ENCODE measurements at places on chromosomes 1 and 21.

DNA sequence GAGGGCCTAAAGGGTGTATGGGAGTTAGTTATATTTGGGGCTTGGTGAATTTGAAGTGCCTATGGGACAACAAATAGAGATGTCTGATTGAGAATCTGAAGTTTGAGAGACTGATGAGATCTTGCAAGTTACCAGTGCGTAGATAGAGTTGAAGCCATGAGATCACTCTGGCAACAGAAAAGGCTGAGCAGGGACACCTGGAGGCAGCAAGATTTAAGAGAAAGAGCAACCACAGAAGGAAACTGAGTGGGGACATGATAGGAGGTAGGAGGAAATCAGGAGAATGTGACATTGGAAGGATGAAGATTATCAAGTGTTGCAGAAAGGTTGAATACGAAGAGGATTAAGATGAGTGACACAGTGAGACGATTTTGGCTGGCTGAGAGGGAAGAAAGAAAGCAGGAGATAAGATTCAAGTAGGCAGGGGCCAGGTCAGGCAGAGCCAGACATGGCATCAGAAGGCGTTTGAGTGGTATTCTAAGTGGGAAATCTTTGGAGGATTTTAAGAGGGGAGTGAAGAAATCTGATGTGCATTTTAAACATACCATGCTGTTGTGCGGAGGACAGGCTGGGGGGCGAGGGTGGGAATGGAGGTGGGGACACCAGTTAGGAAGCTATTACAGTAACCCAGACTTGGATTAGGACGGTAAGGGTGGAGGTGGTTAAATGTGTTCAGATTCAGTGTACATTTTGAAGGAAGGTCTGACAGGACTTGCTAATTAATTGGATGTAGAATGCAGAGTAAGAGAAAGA, 3.0 kb upstream of the MPL start:
- DNase-seq = no peak

DNA sequence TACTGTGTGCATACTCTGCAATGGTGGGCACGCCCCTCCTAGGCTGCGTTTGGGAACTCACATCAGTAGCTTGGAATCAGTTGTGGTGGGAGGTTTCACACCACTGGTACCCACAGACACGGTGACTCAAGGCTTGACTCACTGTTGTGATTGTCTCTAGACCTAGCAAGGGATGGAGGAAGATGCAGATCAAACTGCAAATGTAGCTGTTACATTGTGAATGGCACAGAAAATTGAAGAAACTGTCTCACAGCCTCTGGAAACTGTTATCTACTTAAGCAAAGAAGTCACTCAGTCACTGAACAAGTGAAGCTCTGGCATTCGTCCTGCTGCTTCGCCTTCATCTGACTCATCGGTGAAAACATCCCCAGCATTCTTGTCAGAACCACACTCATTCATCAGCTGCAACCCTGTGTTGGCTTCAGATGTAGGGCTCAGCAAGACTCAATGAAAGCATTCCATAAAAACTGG, 59.5 kb downstream of the POFUT2 start:
- peak; percentile 96 for DNase-seq

DNA sequence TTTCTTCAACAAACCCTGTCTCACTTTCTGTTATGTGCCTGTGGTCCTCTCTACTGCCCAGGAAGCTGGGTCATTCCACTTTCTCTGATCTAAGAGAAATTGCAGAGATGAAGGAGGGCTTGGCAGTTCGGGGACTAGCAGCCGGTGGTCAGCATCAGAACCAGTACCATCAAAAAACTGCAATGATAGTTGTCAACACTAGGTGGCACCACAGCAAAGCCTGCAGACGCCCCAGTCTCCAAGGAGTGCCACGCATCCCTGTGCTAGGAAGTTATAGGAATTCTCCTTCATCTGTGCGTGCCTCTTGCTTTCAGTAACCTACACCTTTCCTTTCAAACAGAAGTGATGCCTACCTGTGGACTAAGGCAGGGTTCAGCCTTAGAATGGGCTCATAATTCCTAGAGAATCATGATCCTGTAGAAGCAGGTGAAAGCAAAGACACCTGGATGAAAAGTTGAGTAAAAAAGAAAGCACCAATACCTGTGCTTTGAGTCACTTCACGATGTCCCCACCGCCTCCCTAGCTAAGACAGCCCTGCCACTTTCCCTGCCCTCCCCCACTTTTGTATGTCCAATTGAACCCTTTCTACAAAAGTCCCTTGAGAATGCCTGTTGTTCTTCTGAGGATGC, 129.2 kb downstream of the ADAMTS1 start:
- peak; percentile 34 for DNase-seq

GRCh38 chr1:192595299-192595698, 19.7 kb downstream of the RGS1 start:
- no peak for DNase-seq

DNA sequence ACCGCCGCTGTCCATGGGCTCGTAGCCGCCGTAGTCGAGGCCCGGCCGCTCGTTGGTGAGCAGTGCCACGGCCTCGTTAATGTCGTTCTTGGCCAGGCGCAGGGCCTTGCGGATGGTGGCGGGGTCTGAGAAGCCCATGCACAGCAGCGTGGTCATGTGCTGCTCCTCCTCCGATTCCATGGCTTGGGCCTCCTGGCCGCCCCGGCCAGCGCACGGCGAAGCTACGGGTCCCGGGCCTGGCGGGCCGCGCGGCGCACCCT, 300 bp downstream of the USP24 start:
- DNase-seq = peak; percentile 19

- no peak for DNase-seq
Observed at GRCh38 chr1:160134791-160135572, 16.4 kb upstream of the ATP1A4 start.

DNA sequence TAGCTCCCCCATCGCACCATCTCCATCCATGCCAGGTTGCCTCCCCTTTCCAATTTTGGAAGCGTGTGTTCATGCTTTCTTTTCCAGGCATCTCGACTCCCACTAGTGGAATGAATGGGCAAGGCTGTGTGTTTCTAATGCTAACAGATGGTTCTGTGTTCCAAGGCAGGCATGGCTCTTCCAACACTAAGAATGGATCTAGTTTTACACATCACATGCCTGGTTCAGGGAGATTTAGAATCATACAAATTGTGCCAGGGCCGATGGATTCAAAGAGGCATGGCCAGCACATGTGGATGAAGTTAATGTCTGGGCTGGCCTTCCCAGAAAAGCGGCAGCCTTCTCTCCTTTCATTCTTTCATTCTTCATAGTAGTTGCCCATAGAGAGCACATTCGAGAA, 438.7 kb downstream of the PRDM2 start:
- no peak for DNase-seq

DNA sequence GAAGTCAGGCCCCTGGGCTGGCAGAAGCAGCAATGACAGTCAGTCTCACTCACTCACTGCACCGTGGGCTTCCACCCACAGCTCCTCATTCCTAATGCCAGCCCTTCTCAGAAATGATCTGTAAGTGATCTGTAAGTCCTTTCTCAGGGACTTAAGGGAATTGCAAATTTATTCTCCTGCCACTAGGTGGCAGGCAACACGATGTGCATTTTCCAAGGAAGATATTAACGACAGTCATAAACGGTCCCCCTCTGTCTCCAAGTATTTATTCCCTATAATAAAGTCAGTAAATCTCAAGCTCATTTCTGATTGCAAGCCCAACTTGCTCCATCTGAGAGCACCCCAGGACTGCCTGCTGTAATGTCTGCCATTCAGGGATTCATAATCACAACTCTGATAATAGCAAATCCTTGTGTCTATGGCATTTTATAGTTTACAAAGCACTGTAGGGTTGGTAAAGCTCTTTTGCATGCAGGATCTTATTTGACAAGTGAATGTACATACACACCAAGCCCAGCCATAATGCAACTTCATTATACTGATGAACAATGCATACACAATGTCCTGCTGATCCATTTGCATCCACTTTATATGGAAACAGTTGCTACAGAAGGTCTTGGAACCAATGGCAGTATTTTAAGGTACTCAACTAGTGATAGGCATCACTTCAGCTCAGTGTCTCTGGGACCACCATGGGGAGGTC, 380.5 kb upstream of the CAMK1G start:
- no peak for DNase-seq

DNA sequence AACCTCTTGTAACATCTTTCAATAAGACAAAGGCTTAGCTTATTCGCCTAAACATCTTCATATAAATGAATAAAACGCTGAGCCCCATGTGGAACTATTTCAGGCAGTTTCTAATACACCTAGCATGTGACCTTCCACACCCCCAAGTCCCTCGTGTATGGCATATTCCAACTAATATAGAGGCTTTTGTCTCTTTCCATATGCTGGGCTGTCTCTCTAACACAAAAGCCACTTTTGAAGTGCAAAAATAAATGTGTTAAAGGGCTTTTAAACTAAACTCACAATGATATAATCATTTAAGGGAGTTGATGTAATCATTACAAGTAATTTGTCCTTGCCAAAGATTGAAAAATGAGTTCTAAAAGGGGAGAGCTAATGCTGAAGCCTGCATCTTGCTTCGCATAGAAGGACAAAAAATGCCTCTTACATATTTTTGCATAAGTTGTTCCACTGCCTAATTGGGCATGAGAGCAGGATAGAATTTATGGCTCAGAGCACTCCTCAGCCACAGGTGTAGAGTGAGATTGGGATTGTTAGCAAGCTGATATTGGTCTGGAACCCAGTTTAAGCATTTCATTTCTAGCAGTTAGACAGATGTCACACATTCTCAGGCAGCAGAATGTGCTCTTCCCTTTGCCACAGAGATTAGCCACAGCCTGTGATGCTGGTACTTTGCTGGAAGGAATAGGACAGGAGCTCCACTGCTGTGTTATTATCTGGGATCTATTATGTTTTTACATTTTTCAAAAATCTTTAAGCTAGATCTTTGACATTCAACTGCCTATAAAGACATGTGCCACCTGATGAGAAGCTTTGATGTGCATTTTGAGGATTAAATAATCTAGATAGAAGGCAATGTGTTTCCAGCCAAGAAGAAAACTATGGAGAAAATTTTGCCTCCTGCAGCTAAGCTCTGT, 1044.4 kb downstream of the ADGRL2 start:
- no peak for DNase-seq

DNA sequence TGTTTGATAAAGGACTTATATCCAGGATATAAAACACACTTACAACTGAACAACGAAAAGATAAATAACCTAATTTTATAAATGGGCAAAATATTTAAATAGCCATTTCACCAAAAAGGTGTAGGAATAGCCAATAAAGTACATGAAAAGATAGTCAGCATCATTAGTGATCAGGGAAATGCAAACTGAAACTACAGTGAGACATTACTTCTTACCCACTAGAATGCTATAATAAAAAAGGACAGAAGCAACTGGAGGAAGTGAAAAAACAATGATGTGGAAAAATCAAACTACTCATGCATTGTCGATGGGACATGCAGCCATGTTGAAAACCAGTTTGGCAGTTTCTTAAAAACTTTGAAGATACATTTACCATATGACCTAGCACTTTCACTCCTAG, 43.4 kb upstream of the HSD3B1 start:
- no peak for DNase-seq

DNA sequence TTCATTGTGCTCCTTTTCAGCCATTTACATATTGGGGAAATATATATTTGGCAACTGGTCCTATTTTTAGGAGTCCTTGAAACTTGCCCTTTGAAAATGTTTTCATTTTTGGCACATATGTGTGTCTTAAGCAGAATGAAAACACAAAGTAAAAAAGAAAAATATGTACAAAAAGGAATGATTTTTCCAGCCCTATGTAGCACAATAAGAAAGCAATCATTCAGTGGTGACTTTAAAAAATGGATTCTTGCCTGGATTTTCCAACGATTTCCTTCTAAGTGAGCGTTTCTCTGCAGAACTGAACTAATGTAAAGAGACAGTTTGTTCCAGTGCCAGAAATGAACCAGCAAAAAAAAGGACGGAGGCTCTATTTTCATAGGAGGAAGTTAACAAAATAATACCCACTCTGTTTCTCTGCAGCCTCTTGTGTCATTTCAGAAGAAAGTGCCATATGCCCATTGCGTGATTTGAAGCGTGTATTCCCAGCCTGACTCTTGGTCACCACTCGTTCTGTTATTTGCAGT, 340.1 kb downstream of the SETD4 start:
- DNase-seq = no peak

- no peak for DNase-seq
Observed at GRCh38 chr1:99004861-99005442, at the start of gene PLPPR5. TSS of gene PLPPR5 (minus strand) at chr1:99004861. CDS start at chr1:99004671, 190 bp downstream.

DNA sequence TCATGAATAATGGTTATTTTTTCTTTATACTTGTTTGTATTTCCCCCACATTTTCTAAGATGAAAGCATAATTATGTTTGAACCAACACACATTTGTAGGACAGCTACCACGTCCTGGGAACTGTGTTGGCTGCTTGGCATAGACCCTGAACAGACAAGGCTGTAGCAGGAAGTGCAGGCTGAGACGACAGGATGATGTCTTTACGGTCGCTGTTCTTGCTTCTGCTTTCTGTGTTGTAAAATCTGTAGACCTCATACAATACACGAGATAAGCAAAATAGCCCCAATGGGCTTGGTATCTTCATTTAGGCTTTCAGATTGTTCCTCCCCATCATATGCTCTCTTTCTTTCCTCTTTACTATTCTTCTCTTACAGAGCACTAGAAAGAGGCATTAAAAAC, 23.3 kb upstream of the OTUD3 start:
- no peak for DNase-seq

GRCh38 chr1:98482611-98483010, 178.9 kb upstream of the SNX7 start:
- no peak for DNase-seq

DNA sequence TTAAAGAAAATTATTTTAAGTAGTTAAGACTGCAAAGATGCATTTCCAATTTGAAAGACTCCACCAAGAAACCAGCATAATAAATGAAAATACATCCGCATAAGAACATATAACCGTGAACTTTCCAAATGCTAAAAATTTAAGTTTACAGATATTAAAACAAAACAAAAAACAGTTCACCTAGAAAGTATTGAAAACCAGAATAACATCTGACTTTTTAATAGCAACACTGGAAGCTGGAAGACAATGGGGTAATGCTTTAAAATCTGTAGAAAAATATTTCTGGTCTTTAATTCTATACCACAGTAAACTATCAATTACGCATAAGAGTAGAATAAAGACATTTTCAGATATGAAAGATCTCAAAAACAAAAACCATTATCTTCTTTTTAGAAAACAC, 79.3 kb upstream of the COL24A1 start:
- DNase-seq = no peak
